ENCODE measurements at places on chromosomes 11 and 22.

DNA sequence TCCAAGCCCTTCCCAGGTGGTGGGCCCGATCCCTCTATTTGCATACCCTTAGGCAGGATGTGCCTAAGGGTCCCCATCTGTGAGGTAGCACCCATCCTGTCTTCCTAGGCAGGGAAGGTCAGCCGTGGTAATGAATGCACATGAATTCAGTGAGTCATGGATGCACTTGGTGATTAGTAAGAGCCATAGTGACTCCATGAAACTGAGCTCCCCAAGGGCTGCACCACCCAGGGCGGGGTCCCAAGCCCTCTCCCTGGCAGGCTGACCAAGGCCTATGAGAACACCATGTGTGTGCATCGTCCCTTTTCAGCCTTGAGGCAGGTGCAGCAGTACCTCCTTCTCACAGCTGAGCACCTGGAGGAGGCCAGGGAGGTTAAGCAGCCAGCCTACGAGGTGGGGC, 15.6 kb upstream of the SUSD2 start:
- DNase-seq = no peak

DNA sequence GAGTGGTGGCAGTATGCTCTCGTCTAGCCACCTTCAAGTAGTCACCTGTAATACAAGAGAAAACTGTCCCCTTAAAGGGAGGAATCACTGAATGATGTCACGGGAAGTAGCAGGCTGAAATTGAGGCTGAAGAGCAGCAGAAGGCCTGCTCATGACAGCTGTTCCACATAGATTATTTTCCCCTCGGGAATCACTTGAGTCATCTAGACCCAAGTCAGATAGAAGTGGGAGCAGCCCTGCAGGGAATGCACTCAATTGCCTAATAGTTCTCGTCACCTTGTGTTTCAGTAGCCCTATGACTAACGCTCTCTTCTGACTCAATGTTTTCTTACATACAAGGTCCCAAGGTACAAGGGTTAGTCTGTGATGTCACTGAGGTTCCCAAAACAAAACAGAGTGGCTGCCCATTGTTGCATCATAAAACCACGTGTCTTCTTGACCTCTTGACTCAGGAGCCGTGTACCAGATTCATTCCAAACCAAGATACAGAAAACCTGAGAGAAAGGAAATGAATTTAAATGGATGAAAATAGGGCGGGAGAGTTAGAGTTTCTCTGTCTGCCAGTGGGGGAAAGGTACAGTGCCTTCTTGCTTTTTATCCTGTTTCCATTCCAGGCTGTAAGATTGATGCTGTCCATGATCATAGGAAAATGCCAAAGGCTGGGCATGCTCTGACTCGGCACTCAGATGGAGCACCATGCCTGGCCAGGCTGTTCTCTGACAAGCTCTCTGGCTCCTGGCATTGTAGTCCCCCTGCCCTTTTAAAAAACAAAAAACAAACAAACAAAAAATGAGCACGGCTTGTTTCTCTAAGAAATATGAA, 21.6 kb upstream of the C11orf96 start:
- peak; percentile 93 for DNase-seq

- no peak for DNase-seq
These were observed 442.9 kb upstream of the RAG2 start for GRCh38 chr11:37040921-37041320.

- DNase-seq = no peak
These were observed at the start of gene C22orf31 for GRCh38 chr22:29061773-29062172. TSS of gene C22orf31 (minus strand) at chr22:29061831. CDS start at chr22:29061792, 39 bp downstream.

- DNase-seq = no peak
These were observed 283.8 kb downstream of the CADM1 start for GRCh38 chr11:115220423-115220822.

- DNase-seq = no peak
These were observed 66.7 kb upstream of the DBX1 start for GRCh38 chr11:20226933-20227332.

GRCh38 chr22:30996462-30996861, 27.4 kb downstream of the TUG1 start:
- DNase-seq = no peak

DNA sequence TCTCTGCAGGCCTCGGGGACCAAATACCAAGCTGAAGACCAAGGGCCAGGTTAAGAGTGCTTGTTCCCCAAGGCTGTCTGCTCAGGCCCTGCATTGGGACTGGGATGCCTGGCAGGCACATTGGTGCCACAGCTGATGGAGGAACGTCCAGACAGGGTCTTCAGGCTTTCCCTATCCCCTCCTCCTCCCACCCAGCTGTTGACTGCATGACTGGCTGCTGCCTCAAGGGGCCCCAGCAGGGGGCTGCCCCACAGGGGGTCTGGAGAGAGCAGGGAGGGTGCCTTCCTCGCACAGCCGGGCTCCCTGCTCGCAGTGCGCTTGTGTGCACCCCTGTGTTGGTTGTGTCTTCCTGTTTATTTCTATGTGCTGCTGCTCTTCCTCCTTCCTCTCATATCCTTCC, 9.9 kb downstream of the RCOR2 start:
- no peak for DNase-seq

DNA sequence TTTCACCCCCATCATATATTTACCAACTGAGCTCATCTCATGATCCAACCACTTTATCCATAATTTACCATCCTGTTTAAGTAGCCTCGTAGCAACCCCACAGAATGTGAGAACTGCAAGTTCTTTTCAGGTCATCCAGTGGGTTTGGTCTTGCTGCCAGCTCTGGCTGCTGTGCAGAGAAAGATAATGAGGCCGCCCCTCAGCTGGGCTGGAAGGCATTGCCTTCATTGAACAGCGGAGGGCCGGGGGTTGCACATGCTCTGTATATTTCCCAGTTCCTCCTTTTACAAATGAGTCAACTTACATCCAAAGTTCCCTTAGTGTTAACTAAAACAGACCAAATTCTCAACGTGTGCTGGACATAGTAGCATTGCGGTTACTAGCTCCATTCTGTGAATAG, 96.7 kb downstream of the SYN3 start:
- DNase-seq = no peak

- DNase-seq = peak; percentile 27
These were observed 17.7 kb upstream of the MICAL2 start for GRCh38 chr11:12092714-12093113.

DNA sequence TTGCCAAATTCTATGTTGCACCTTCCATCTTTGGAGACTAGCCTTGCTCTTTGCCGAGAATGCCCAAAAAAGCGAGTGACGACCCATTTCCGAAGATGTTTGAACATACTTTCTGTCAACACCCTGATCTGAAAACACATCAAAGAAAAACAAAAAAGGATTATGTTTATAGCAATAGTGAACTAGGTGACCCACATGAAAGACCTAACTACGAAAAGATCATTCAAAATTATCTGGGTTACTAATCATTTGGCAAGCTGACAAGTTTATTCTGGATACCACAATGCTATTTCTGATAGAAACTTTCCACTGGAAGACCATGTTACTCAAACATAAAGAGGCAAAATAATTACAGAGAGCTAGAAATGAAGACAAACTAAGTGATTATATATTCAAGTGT, 27.0 kb downstream of the KCNJ1 start:
- DNase-seq = no peak

- no peak for DNase-seq
These were observed 30.3 kb downstream of the BLID start for GRCh38 chr11:122085712-122086111.

DNA sequence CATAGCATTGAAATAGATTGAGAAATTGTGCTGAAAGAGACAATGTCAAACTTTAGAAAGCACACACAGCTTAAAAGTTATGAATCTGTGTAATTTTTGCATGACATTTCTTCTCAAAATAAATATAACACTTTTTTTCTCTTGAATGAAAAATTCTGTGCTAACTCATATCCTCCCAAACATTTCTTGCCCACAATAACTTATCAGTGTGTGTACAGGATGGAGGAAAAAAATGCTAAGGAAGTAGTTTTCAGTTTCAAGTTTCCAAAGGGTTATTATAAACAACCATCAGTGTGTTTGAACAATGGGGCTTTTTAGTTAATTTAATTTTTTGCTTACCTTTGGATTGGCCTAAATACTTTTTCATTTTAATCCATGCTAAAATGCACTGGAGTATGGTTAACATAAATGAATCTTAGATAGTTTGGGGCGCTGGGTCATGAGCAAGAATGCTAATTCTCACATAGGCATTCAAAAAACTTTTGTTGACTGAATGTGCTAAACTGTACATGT, 82.9 kb upstream of the ARHGAP20 start:
- peak; percentile 48 for DNase-seq

- DNase-seq = no peak
These were observed 145.3 kb downstream of the NCAM1 start for GRCh38 chr11:113106507-113106906.

- DNase-seq = no peak
These were observed 677.2 kb upstream of the TENM4 start for GRCh38 chr11:80118073-80118472.

- DNase-seq = no peak
These were observed 25.0 kb upstream of the IGLL1 start for GRCh38 chr22:23604939-23605712.

DNA sequence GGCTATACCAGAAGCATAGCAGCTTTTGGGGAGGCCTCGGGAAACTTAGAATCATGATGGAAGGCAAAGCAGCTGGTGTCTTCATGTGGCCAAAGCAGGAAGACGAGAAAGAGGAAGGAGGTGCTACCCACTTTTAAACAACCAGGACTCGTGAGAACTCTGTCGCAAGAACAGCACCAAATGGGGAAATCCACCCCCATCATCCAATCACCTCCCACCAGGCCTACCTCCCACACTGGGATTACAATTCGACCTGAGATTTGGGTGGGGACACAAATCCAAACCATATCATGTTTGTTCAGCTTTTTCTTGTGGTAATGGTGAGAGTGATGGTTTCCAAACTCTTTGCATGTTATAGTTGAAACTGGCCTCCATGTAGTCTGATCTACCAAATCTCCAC, 32.5 kb upstream of the OR10D3 start:
- no peak for DNase-seq

GRCh38 chr11:74927496-74927895, 21.4 kb downstream of the XRRA1 start:
- DNase-seq = no peak

- no peak for DNase-seq
These were observed 14.3 kb upstream of the TMEM86A start for GRCh38 chr11:18684267-18684666.

DNA sequence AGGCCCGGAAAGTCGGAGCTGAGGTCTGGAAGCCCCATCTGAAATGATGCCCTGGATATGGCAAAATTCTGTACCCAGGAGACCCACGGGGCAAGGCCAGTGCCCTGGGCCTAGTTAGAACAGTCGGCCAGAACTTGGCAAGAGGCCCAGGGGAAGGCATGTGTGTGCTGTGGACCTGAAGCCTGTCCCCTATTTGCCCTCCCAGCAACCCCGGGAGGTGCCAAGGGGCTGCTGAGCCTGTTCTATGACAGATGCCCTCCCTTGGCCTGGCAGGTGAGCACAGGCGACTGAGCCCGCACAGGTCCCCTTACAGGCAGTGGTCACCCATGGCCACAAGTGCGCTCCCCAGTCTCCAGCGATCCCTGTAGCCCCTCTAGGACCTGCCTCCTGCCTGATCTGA, 51.7 kb downstream of the NAT10 start:
- no peak for DNase-seq

DNA sequence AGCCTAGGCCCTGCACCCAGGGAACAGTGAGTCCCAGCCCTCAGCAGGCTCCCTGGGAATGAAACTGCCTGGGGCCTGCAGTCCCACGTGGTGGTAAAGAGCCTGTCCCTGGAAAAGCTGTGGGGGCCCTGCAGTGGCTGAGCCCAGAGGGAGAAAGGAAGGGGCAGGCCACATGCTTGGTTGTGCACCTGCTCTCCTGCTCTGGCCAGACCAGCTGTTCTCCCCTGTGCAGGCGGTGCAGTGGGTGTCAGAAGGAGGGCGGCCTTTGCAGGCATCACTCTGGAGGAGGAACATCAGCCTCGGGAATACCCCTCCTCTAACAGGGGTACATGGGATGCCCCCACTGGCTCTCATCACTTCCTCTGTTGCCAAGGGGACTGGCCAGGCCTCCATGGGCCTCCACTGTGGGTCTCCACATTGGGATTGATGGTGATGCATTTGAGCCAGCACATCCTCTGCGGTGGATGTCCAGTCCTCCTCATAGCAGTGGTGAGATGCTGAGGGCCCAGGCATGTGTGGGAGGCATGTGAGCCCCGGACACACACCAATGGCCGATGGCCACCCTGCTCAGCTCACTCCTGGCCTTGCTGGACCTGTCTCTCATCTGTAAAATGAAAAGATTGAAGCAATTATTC, 690.4 kb downstream of the BRD1 start:
- DNase-seq = no peak

- no peak for DNase-seq
These were observed 921.0 kb downstream of the KCNA4 start for GRCh38 chr11:29095821-29096220.

GRCh38 chr11:94543695-94544645, at the start of gene FUT4:
TSS of gene FUT4 (plus strand) at chr11:94543921. CDS start at chr11:94544134, 213 bp downstream.
- DNase-seq = peak; percentile 42

GRCh38 chr22:30864441-30865420, 103.8 kb downstream of the MORC2 start:
- DNase-seq = no peak

DNA sequence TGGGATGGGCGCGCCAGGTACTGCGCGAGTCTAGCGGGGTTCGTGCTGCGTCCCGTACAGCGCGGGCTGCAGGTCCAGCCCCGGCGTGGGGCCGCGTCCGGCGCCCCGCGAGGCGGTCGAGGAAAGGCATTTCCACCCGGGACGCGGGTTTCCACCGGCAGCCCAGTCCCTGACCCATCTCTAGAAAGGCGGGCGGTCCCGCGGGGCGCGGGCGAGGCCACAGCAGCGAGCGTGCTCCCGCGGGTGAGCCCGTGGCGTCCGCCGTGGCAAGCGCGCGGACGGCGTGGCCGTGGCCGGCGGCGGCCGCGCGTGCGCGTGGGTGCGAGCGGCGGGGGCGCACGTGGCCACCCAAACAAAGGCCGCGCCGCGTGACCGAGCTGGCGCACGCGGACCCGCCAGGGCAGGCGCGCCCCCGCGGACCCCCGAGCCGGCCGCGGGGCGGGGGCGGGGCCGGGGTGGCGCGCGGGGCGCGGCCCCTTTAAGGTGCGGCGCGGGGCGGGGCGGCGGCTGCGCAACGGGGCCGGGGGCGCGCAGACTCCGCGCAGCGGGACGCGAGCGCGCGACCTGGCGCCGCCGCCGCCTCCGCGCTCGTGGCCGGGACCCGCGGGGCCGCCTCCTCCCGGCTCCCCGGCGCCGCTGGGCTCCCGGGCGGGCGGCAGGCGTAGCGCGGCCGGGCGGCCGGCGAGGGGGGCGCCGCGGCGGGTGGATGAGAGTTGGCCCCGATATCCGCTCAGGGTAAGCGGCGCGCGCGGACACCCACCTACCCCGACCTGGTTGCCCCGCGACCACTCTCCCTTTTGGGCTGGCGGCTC, 39.3 kb upstream of the CELSR1 start:
- DNase-seq = peak; percentile 70

- peak; percentile 23 for DNase-seq
These were observed 218.2 kb upstream of the CCDC179 start for GRCh38 chr11:23078289-23078971.
